ENCODE measurements at places on chromosomes 13 and 19.

- peak; percentile 68 for DNase-seq
Measured at GRCh38 chr19:13784731-13785452, 10.4 kb upstream of the ZSWIM4 start.

DNA sequence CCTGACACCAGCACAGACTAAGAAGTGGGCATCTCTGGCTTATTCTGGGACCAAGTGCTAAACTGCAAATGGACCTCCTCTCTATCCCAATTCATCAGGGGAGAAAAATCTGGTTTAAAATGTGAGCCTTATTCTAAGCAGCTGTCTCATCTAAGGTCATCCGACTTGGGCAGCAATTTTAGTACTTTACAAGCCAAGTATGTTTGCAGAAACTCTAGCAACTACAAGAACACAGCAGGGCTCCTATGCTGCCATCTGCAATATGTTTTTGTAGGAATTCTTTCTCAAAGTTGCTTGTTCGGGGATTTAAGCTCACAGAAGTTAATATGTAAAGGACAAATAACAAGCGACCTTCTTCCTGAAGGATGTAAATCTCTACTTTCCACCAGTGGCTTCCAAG, 113.1 kb downstream of the FOXO1 start:
- no peak for DNase-seq

DNA sequence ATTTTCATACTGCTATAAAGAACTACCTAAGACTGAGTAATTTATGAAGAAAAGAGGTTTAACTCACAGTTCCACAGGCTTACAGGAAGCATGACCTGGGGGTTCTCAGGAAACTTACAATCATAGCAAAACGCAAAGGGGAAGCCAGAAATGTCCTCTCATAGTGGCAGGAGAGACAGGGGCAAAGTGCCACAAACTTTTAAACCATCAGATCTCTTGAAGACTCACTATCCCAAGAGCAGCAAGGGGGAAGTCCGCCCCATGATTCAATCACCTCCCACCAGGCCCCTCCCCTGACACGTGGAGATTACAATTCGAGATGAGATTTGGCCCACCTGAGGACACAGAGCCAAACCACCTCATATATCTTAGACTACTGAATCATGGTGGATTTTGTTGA, 198.7 kb downstream of the KCTD12 start:
- DNase-seq: no peak

GRCh38 chr13:113636266-113636963, 21.6 kb downstream of the ATP4B start:
- DNase-seq: no peak

DNA sequence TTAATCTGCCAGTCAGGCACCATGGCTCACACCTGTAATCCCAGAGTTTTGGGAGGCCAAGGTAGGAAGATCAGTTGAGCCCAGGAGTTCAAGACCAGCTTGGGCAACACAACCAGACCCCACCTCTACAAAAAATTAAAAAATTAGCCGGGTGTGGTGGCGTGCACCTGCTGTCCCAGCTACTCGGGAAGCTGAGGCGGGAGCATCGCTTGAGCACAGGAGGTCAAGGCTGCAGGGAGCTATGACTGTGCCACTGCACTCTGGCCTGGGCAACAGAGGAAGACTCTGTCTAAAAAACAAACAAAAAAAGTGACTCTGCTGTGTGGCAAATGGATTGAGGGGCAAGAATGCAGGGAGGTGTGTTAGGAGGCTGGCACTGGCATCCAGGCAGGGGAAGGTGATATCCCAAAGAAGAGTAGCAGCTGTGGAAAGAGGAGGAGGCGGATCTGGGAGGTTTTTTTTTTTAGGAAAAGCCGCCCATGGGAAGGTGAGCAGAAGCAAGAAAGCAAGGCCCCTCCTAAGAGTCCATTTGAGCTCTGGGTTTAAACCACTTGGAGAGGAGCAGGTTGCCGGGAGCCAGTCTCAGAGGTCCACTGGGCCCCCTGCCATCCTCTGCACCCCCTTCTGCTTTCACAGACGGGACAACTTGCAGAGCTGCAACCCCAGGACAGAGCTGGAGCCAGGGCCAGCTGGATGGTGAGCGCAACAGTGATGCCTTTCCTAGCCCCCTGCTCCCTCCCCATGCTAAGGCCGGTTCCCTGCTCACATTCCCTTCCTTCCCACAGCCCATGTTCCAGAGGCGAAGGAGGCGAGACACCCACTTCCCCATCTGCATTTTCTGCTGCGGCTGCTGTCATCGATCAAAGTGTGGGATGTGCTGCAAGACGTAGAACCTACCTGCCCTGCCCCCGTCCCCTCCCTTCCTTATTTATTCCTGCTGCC, 2.1 kb downstream of the HAMP start:
- DNase-seq: no peak

DNA sequence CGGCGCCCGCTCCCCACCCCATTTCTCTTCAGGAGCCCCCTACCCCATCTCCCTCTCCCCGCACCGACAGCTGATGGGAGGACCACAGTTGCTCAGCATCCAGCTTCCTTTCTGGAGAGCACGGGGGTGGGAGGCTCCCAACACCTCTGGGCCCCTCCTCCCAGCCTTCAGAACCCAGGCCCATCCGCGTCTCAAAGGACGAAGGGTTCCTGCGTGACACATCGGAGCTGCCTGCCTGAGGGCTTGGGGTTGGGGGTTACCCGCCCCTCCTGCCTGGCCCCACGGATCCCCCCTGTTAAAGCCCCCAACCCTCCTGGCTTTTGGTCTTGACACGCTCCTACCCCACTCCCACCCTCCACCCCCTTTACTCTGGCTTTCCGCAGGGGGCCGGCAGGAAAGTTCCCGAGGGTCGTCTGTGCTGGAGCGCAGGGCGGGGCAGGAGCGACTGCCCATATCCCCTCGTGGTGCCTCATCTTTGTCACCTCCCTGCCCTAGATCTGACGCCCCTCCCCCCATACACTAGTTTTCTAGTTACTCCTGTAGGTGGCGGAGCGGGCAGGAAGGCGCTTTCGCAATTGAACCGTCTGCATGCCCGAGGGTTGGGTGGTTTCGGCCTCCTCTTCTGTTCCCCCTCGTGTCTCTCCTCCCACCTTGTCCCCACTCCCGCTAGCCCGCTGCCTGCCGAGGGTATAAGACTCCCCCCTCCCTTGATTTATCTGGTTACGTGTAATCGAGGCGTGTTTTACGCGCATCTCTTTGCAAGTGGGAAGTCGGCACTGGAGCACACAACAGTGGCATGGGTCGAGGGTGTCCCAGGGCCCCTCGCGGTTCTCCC, 924 bp downstream of the TRAPPC5 start:
- DNase-seq: peak; percentile 78

- DNase-seq: peak; percentile 89
Measured at GRCh38 chr13:79451500-79451962, 29.4 kb upstream of the NDFIP2 start.

GRCh38 chr13:73922493-73923393, 211.5 kb downstream of the KLF12 start:
- no peak for DNase-seq

GRCh38 chr13:100600461-100600860, 11.9 kb upstream of the GGACT start:
- no peak for DNase-seq

DNA sequence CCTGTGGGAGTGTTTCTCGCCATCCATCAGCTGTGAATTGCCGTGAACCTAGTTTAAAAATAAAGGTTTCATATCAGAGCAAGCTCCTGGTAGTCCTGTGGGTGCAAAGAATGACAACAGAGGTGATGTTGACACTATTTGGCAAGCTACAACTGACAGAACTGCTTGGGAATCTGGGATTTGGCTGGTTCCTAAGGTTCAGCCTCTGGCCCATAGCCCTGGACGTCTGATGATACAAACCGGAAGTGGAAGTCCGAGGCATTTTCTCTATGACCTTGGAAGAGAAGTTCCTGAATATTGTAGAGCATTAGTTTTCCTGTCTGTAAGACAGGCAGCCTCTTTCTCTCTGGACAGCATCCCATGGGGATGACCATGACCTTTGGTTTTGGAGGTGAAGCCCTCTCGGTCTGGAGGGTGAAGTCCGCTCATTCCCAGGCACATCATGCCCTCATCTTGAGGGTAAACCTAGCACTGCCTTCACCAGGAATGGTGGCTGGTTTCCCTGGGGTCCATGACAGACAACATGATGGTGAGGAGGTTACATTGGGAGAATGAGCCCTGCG, 29.1 kb downstream of the GATAD2A start:
- no peak for DNase-seq

DNA sequence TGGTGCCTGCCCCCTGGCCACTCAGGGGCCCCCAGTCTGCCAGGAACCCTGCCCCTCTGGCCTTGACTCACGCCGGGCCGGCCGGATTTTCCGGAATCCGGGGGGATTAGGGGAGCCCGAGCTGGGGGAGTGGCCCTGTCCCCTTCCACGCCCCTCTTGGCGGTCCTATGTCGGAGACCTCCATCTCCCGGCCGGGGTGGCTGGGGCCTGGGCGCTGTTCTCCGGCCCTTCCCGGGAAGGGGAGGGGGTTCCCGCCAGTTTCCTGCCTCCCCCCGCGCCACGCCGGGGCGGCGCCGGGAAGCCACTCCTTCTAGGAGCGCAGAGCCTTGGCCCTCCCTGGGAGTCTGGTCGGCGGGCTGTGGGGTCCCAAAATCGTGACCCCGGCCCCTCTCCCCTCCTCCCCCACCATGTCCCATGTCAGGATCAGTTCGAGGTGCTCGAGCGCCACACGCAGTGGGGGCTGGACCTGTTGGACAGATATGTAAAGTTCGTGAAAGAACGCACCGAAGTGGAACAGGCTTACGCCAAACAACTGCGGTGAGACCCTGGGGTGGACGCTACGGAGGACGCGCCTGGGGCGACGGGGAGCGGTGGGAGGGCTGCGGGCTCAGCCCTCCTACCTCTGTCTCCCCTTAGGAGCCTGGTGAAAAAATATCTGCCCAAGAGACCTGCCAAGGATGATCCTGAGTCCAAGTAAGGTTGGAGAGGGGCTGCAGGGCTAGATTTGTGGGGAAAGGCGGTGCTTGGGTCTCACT, 1.3 kb downstream of the TRIP10 start:
- no peak for DNase-seq

- no peak for DNase-seq
Measured at GRCh38 chr19:1756705-1757465, 3.6 kb downstream of the ONECUT3 start.

- no peak for DNase-seq
Measured at GRCh38 chr13:59834801-59835200, 328.9 kb downstream of the DIAPH3 start.

GRCh38 chr19:12596485-12596884, 14.1 kb downstream of the ZNF490 start:
- no peak for DNase-seq

DNA sequence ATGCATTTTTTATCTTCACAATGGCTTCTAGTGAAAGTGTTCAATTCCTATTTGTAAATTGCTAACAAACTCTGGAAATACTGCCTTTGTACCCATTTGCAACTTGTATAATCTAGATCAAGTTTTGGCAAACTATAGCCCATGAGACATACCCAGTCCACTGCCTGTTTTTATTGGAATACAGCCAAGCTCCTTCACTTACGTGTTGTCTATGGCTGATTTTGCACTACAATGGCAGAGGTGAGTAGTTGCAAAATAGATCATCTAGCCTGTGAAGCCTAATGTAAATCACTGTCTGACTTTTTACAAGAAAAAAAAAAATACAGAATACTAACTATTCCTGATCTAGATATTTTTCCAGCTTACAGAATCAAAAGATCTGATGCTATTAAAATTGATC, 37.1 kb downstream of the DZIP1 start:
- no peak for DNase-seq

DNA sequence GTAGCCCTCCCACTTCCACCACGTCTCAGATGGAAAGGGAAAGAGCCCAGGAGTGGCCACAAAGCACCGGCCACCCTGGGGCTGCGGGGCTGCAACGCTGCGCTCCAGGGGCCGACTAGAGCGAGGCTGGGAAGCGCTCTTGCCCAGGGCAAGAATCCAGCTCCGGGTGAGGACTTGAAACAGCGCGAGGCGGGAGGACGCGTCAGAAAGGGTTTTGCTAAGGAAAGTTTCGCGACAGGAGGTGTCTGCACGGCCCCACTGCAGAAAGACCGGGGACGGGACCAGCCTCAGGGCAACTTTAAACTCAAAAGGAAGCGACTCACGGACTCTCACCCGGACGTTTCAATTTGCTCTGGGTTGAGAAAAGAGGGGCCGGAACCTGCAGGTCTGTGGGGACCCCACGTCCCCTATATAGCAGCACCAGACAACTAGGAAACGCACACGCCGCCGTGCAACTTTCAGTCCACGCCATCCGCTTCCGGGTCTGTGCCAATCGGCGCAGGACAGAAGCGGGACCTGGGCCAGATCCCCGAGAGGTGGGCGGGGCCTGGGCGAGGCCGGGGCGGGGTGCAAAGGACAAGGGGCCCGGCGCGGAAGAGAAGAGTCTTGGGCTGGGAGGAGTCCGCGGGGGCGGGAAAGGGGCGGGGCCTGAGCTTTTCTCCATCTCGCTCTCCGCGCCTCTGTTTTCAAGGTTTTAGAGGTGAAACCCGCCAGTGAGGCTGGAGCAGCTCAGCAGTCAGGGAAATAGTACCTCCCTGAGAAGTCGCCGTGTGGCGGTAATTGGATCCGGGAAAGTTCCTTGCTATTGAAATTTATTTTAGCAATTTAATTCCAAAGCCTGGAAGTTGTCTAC, at the start of gene ZNF816:
Gene ZNF816, minus strand, starts transcription at position 488 of the 853 bp plus-strand sequence. CDS start 6,792 bp downstream, outside the sequence.
- peak; percentile 98 for DNase-seq

DNA sequence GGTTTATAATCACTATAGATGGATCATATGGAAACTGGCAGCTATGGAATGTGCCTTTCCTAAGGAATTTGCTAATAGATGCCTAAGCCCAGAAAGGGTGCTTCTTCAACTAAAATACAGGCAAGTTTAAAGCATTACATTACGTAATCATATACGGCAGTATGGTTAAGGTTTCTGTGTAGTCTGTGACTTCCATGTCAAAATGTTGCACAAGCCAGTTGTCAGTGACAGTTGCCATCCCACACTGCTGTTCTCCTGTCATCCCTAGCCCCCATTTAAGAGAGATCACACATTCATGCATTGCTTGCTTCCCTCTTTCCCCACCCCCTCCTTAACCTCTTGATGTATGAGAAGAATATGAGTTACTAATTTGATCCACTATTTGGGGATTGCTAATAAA, 47.3 kb downstream of the BRCA2 start:
- DNase-seq: no peak

DNA sequence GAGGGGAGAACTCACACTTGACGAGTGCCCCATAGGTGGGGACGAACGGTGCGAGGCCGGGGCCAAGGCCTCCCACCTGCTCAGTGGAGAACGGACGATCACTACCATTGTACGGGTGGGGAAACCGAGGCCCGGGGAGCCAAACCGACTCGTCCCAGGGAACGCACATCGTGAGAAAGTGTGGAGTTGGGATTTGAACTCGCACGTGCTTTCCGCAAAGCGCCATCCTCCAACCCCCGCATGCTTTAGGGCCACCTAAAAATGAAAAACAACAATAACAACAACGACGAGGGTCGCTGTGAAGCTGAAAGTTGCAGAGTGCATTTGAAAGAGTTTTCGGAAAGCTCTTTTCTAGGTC, 458 bp downstream of the ARHGEF1 start:
- DNase-seq: no peak

- no peak for DNase-seq
Measured at GRCh38 chr13:65725006-65725405, 1505.1 kb downstream of the PCDH9 start.

- DNase-seq: no peak
Measured at GRCh38 chr13:37148501-37148900, 43.0 kb upstream of the CSNK1A1L start.

GRCh38 chr13:96165840-96166239, 75.9 kb downstream of the HS6ST3 start:
- DNase-seq: no peak

GRCh38 chr19:6516018-6516658, 14.0 kb upstream of the TUBB4A start:
- peak; percentile 71 for DNase-seq

All from activated T-cell treated with anti-CD3 and anti-CD28 coated beads for 48 hours (primary cell).